ENCODE measurements at places on chromosomes 5 and 9.

DNA sequence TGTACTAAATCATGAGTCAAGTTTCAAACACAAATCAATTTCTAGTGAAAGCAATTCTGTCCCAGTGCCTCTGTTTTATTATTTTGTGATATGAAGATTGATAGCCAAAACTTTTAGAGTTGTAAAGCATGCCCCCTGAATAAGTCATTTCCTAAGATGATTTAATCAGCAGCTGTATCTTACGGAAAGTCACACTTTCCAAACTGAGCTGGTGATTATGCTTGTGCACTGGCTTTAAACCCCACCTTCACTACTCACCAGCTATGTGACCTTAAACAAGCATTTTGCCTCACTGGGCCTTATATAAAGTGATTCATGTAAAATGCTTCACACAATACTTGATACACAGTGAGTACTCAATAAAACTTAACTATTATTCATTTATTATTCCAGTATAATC, 78.1 kb downstream of the EDIL3 start:
- DNase-seq, result no peak

DNA sequence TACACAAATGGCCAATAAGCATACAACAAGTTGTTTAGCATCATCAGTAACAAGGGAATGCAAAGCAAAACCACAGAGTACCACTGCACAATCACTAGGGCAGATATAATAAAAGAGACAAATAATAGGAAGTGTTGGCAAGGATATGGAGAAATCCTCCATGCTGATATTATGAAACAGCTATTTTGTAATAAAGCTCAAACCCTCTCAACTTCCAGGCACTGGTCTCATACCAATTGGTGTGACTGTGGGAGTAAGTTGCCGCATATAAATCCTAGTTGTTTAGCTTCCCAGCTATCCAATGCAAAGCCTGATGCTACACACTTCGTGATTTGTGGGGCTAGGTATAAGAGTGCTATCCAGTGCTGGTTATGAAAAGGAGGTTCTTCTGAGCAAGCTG, 88.6 kb downstream of the SMIM23 start:
- DNase-seq, result no peak

DNA sequence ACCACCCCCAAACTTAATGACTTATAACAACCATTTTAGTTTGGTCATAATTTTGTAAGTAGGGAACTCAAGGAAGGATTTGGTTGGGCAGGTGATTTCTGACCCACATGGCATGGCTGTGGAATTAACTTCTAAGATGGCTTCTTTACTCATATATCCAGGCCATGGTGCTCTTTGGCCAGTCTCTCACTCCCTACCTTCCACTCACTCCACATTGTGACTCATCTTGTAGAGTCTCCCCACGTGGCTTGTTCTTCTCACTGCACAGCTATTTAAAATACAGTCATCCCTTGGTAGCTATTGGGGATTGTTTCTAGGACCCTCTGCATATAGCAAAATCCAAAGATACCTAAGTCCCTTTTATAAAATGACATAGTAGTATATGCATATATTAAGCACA, 76.6 kb upstream of the MAST4 start:
- no peak for DNase-seq

GRCh38 chr5:129760636-129761325, 12.9 kb downstream of the MINAR2 start:
- DNase-seq, result no peak

DNA sequence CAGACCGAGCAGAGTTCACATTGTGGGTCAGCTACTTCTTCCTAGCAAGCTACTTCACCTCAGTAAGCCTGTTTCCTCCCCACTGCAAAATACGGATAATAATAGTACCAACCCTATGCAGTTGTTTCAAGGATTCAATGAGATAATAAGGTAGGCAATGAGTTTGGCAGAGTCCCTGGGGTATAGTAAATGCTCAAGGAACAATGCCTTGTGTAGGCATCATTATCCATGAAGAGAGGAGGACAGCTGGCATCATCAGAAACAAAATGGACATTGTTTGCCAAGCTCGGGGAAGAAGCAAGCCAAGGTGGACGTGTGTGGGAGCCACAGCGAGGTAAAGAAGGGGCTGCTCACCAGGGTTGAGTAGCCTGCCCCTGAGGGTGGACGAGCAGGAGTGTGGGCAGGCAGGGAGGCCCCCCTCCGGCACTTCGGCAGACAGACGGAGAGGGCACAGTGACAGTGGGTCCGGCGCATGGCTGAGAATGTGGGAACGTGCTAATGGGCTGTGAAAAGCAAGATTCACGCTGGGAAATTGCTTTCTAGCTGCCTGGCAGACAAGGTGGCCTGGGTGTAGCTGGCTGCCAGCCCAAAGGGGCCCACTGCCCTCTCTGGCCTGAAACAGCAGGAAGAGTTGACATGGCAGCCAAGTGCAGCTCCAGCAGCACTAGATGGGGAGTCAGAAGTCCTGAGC, 10.1 kb downstream of the CAMK2A start:
- no peak for DNase-seq
